Posterior cingulate gyrus (tissue), 11 donors: ENCODE measurements at places on chromosomes 13 and 19.
A peak's percentile ranks its signal among the peaks of the same experiment; 100 is the strongest.

GRCh38 chr13:77532983-77533382 lies 2.5 kb upstream of the SCEL start:
- DNase-seq, result no peak

DNA sequence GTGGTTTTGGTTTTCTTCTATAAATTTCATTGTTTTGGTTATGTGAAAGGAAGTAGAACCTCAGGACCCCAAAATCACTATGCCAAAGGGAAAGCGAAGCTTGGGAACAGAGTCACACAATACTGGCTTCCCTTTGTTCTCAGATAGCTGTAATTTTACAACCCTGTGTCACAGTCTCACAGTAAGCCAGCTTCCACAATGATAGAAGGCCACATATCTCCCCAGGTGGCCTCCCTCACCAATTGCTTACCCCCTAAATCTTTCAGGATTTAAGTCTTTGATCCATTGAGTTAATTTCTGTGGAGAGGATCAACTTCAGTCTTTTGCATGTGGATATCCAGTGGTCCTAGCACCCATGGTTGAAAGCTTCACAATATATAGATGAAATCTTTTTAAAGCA lies 58.7 kb downstream of the SLC15A1 start:
- no peak for DNase-seq

GRCh38 chr19:2532252-2533071 lies 56.5 kb downstream of the GADD45B start:
- no peak for DNase-seq

- DNase-seq, result peak; percentile 82
Observed at GRCh38 chr19:48190288-48190884, 19.9 kb downstream of the ZSWIM9 start.

- DNase-seq, result no peak
Observed at GRCh38 chr13:27334774-27335435, 64.3 kb downstream of the RASL11A start.
